ENCODE measurements at places on chromosomes 4 and X.

- no peak for DNase-seq
Observed at GRCh38 chr4:159410891-159411290, 308.0 kb downstream of the RAPGEF2 start.

- no peak for DNase-seq
Observed at GRCh38 chr4:55673424-55673823, 37.3 kb upstream of the NMU start.

DNA sequence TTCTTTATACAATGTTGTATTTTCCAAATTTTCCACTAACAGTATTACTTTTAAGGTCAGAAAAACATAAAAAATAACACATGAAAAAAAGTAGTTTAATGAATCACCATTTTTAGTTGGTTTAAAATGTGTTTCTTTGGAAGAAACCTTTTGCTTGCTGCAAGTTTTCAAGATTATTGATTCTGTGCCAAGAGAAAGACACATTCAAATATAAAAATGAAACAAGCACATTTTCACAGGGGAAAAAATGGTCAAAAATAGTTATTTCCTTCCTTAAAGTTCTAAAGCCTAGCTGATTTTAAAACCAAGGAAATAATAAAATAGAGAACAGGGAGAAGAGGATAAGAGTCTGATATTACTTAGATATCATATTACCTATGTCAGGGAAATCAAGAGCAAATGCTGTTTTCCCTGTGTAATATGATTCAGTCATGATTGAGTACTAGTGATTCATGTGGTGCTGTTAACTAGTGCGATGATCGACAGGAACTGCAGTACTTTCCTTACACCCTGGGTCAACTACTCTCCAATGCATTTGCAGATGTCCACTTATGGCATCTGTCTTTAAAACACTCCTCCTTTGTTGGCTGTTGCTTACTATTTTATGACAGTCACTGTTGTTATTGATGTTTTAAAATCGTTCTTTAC, 103.8 kb downstream of the CAMK2D start:
- no peak for DNase-seq

DNA sequence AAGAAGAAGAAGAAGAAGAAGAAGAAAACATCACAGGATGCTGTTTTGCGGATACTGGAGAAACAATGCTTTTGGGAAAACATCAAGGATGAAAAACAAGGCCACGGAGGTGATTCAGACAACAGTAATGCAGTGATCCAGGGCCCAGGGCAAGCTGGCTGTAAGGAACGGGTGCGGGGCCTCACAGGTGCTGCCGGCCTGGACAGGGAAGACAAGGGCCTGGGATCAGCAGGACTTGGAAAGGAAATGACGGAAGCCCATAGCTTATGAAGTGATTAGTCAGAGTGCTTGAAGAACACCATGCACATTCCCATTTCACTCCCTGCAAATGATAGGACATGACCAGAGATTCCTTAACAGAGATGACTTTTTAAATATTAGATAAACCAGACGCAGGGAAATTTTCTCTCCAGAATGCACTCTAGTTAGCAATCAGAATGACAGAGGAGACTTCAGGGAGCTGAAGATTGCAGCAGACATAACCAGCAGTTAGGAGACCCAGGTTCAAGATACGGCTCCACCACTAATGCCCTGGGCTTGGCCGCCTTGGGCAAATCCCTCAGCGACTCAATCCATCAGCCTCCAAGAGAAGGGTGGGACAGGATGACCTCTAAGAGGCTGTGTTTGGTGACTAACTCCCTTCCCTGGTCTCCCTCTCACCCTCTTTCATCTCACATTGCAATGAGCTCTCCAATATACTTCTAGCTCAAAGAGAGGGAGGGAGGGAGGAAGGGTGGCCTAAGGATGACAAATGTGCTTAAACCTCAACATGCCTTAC, 54.1 kb downstream of the APBB2 start:
- no peak for DNase-seq

DNA sequence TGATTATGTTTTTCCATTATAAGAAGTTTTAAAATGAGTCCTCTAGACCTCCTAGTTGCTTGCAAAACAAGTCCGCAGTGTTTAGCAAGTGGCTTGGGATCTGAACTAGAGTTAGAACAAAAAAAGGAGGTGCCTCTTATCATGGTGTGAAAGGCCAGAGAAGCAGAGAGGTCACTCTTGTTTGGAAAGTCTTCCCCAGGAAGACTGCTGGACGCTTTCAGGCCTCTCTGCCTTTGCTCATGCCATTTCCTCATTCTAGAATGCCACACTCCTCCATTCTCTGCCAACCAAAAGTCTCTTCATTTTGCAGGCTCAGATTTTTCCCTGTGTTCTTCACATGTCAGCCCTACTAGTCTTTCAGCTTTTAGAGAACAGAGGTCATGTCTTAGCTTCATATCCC, 14.9 kb downstream of the PARM1 start:
- no peak for DNase-seq

DNA sequence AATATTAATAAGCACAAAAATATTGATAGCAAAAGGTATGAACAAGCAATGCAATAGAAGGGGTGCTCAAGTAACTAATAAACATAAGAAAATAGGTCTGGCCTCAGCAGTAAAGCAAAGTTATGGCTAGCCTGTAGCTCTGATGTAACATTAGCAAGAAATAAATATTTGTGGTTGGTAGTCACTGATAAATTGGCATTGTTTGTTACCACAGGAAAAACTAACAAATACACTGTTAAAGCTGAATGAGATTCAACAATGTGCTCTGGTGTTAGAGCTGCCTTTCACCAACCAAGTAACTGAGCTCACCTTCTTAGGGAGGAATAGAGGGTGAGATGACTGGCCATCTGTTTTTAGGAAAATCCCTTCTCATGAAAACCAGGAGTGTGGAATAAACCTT, 71.4 kb downstream of the AREG start:
- DNase-seq: no peak

Data from right hindlimb (tissue), 1 donor.